Neural crest cell (in vitro differentiated cells): ENCODE measurements at places on chromosomes 7 and 10.

DNA sequence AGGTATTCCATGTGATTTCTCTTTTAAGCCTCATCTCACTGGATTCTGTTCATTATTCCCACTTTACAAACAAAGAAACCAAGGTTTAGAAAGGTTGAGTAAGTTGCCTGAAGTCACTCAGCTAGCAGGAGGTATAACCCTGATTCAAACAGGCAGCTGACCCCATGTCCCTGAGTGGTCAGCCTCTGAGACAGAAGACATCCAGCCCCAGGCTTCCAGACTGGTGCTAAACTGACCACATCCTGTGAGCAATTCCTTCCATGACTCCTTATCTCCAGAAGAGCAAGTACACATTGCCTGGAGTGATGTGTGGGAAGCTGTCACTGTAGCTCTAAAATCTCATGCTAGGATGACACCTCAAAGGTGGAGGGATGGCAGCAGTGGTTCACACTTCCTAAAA, 3.7 kb downstream of the PLPP4 start:
- no peak for DNase-seq

DNA sequence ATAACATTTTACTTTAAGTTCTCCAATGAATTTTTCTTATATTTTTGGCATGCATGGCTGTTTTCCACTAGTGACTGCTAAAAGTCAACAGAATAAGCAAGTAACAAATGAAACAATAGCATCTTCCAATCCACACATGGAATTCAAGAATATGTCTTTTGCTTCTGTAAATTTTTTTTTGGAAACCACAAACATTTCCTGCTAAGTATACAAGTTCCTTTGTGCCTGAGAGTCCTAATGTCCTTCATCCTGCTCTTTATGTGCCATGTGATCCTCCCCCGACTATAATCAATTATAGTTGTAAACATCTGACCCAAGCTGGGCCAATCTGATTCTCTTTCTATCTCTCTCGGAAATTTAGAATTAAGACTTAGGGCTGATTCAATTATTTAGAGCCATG, 61.2 kb downstream of the PPP1R3C start:
- DNase-seq, result no peak

GRCh38 chr10:133030781-133031180, 56.9 kb upstream of the ADGRA1 start:
- DNase-seq, result no peak

DNA sequence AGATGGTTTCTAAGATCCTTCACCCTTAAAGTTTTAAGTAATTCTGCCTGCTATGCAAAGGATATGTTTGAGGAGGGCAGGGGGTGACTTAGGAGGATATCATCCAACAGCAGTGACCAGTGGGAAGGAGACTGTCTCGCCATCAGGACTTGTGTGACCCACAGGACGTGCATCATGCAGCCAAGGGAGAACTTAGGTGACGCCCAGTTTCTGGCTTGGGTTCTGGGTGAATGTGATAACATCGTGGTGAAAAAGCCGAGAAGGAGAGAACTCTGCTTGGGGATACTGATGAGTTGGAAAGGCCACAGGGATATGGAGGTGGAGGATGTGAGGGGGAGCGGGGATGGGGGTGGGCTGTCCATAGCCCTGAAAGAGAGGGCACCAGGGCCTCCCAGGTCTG, 3.8 kb downstream of the WIPI2 start:
- no peak for DNase-seq

DNA sequence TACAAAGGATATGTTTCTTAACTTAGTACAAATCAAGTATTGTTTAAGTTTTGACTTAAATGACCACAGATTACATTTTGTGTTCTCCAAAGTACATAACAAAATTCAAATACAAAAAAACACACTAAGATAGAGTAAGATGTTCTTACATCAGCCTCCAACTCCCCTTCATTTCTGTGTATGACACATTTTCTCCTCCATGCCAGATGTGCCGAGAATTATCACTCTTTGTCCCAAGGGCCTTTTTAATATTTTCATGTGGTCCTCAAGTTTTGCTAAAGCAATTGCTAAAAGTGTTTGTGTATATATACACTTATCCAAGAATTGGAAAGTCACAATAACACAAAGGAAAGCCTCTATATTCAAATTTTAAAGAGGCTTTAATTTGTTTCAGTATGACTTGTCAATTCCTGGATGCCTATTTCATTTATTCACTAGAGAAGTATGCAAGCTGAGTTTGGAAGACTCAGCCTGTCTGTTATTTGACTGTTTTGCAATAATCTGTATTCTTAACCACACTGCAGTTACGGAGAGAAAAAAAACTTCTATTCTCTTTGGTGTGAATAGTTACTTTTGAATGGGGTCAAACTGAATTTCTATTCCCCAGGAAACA, 586.4 kb upstream of the SEMA3D start:
- no peak for DNase-seq

GRCh38 chr10:102785818-102786217, 42.1 kb downstream of the WBP1L start:
- no peak for DNase-seq

DNA sequence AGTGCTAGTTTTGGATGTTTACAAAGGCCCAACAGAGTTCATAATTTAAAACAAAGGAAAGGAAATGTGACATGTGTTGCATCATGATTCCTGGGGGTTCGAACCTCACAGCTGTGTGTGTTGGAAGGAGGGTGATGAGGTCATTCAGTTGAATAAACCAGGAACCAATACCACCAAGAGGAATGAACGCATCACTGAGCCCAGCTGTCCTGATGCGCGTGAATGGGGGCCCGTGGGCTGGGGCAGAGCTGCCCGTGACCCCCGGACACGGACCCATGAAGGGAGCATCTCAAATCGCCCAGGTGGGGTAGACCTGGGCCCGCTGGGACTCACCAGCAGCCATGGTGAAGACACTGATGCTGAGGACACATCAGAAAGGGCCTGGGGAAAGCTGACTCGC, 33.0 kb downstream of the BRI3 start:
- no peak for DNase-seq

GRCh38 chr10:123614888-123615287, 51.3 kb upstream of the GPR26 start:
- DNase-seq, result peak; percentile 80

- DNase-seq, result no peak
Measured at GRCh38 chr10:119466076-119466475, 76.4 kb downstream of the RGS10 start.

GRCh38 chr10:79254333-79255006, 92.8 kb upstream of the PPIF start:
- no peak for DNase-seq

DNA sequence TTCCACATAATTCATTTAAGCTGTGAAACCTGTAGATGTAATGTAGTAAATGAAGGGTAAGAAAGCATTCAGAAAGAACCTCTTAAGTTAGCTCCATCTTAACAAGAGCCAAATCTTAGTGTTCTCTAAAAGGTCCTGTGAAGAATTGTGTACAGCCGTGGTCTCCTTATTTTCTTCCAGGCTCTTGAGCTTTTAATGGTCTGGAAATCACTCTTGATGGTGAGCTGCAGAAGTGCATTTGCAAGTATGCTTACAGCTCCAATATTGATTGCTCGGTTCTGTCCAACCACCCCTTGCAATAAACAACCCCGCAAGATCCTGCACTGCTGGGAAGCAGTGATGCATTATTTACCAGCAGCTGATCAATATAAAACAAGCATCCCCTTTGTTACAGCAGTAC, 690.8 kb upstream of the FZD8 start:
- no peak for DNase-seq

GRCh38 chr10:113300617-113301016, 252.2 kb upstream of the HABP2 start:
- DNase-seq, result no peak

GRCh38 chr10:112490545-112490944, 43.5 kb downstream of the VTI1A start:
- no peak for DNase-seq

GRCh38 chr10:68897336-68897741, 3.8 kb upstream of the DDX50 start:
- DNase-seq, result peak; percentile 44

DNA sequence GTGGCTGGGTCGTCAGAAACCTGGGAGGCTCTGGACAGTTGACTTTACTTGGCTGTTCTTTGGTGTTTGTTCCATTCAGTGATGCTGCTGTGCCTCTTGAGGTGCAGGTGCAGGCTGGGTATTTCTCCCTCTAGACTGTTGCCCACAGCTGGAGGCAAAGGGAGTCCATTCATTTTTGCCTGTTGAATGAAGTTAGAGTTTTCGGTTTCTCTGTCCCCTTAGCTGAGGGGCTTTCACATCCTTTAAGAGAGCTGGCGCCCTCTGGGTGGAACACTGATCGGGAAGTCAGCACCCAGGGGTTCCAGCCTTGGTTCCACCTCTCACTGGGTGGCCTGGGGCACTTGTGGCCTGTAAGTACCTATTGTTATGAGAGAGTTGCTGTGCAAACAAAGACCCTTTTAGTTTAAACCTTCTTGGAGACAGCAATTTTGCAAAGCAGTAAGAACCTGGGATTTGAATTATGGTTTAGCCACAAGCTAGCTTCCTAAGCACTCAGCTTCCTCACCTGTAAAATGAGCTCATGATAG, 67.2 kb downstream of the GRK5 start:
- no peak for DNase-seq

DNA sequence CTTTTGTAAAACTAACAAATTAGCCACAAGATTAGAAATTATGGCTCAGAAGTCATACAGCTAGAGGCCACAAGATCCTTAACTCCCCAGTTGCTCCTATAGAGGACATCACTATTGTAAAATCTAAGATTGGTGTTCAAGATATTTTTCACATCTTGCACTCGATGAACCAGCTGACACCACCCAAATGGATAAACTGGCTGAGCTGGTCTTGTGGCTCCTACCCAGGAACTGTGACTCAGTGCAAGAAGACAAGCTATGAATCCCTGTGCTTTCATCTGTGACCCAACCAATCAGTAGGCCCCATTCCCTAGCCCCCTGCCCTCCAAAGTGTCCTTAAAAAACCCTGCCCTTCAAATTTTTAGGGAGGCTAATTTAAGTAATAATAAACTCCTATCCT, 27.9 kb upstream of the R3HCC1L start:
- no peak for DNase-seq

DNA sequence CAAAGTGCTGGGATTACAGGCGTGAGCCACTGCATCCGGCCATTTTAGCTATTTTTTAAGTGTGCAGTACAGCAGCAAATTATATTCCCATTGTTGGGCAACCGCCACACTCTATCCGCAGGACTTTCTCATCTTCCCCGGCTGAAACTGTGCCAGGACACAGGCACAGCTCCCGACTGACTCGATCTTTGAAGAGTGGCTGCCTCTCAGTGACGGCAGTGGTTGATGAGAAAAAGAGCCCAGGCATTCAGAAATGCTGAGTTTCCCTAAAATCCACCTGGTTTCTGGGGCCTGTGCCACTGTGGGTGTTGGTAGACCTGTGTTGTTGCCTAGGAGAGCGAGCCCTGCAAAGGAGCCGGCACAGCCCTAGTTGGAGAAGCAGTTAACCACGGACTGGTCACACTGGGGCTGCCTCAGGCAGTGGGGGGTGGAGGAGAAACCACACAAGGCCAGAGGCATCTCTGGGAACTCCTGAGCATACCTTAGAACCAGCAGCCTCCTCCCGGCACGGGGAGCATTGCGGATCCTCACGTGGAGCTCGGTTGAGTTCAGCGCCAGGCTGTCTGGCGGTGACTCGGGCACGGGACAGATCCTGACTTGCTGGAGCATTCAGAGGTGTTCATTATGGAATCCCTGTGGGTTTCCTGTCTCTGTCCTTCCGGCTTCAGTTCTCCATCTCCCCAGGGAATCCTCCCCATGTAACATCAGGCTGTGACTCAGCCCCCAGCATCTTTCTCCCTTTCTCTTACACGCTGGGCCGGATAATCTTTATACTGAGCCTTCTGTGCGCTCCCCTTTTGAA, 16.2 kb downstream of the PFKFB3 start:
- DNase-seq, result no peak
